ENCODE measurements at places on chromosomes 12 and 14.

DNA sequence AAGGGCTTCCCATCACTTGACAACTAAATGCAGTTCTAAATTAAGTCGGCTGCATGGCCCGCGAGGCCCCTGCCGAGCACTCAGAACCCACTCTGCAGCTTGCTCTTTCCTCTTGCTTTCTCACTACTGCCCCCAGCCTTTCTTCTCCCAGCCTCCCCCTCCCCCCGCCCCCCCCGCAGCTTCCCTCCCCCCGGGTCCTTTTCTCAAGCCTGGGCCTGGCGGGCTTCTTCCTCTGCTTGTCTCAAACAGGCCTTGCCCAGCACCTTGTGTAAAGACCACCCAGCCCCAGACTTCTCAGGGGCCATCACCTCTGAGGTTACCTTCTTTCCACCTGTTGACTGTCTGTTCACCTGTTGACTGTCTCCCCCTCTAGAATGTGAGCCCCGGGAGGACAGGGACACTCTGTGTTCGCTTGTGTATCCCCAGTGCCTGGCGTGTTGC lies 1.1 kb downstream of the CYP46A1 start:
- DNase-seq: no peak

DNA sequence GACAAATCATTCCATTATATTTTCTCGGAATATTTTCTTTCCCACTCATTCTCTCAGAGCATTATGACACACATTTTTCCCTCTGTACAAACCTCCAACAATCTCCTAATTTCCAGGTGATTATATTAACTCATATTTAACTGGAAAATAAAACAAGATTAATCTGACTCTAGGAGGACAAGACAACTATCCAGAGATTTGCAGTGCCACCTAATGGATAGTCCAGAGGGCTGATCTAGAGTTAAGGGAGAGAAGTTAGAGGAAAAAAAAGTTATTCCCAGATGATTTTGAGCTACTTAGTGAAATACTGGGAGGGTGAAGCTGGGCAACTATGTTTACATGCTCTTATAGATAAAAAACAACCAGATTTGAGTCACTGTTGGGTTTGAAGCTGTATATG lies 161.7 kb downstream of the ALX1 start:
- no peak for DNase-seq

DNA sequence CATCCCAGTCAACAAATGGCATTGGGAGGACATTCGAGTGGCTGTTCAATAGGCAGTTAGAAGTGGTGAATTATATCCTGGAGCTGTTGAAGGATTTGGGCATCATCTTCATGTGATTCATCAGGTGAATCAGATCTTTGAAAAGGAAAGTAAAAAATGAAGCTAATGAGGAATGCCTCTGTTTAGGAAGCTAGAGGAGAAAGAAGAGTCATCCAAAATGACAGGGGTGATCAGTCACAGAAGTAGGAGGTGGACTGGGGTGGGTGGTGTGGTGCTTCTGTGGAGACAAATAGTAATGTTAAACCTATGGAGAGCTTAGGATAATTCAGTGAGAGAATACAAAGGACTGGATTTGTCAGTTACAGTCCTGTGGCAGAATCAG lies 32.7 kb downstream of the DIP2B start:
- DNase-seq: no peak

DNA sequence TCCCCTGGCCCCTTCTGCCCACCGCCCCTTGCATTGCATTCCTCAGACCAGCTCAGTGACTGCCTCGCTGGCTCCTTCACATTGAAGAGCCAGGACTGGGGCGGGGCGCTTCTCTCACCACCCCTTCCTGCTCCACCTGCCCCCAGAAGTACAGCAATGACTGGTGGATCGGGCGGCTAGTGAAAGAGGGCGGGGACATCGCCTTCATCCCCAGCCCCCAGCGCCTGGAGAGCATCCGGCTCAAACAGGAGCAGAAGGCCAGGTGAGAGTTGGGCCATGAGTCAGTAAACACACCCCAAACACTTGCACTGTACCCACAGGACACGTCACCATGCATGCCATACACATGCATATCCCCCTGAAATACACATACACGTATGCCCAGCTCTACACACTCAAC lies 5.8 kb downstream of the CACNB3 start:
- DNase-seq: no peak

DNA sequence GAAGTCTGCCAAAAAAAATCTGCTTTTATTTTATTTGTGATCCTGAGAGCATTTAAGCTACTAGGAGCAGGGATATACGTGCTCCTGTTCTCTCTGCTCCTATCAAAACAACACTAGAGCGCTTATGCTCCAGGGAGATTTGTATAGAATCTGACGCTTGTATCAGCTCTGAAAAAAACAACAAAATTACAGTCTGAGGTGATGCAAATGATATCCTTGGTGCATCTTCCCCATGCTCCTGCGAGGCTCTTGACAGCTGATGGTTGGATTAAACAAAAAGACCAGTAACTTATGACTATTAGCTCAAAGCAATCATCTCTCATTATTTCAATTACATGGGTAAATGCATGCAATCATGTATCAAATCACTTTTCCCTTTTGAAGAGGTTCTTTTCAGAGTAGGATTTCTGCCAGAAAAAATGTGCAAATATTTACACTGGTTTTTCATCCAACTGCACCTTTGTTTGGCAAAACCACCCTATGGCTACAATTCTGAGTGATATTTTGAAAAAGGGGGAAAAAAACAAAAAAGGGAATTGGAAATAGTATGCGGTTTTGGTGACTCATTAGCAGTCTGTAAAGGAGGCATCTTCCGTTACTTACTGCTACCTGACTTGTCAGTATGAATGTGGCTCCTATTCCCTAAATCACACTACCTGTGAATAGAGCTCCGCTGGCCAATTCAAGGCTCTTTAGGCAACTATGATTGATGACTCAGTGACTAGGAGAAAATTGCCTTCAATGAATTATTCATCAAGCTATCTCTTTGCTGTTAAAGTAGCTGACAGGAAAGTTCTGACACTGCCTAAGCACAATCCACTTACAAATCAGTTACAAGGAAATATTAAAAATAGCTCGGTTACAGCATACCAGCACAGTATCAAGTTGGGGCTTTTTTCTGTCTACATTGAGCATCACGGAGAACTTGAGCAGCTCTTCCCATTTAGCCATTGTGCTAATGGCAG lies 450.0 kb downstream of the FOXG1 start:
- DNase-seq: peak; percentile 46

DNA sequence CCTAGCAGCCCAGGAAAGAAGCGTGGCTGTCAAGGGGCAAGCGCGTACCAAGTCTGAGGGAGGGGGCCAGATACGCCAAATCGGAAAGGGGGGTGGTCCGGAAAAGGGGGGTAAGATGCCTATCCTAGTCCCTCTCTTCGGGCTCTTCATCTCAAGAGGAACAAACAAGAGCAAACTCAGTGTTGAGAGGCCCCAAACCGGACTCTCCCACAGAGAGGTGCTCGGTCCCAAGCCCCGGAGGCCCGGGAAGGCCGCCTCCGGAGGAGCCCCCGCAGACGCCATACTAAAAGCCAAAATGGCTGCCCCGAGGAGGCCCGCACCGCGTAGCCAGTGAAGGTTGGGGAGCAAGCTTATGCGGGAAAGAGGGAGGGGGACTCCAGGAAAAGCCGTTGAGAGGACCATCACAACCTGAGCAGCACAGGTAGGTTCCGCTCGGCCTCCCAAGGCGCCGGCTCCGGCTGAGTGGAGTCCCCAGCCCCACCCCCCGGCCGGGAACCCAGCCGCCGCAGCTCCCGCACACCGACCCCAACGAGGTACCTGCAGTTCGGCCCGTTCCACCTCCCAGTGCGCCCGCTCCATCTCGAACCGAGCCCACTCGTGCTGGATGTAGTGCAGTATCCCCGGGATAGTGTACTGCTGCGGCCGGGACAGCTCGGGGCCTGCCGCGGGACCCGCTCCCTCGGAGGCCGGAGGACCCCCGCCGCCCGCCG lies at the start of gene AP4S1:
Gene AP4S1 (plus strand): TSS at position 283 of the 710 bp plus-strand sequence. CDS start 40,548 bp downstream, outside the sequence.
- DNase-seq: peak; percentile 86

DNA sequence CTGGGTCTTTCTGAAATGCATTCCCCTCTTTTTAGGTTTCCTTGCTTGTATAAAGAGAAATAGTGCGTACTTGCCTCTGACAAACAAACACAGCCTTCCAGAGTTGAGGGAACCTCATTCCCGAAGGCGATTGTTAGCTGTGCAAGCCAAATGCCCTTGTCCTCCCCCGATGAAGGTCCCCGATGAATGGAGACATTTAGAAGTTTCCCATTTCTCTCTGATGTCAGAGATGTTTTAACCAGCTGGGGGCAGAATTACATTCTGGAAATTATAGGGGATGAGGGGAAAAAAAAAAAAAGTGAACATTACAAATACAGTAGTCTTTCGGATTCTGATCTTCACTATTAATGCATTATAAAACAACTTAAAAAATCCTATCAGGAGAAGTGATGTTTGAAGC lies 366.8 kb downstream of the VRK1 start:
- no peak for DNase-seq

DNA sequence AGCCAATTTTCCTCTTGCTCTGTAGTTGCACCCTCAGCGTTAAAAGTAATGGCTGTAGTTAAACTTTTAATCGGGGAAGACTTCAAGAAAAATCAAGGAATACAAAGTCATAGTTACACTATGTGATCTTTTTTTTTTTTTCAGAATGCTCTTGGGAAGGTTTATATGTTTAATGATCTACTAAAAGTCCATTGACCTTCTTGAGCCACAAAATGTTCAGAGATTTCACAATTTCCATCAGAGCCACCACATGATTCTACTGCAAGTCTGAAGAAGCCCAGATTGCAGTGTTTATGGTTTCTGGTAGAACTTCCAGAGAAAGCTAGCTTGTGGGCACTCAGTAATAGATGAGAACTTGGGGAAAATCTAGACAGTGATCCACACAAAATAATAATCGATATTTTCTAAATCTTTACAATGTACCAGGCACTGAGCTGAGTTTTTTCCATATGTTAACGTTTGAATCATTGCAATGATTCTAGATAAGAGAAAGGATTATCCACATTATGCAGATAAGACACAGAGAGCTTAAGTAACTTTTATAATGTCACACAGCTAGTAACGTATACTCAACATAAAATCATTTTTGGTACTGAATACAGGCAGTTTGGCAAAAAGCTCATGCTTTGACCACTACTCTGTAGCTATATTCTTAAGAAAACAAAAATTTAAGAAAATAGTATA lies 38.3 kb downstream of the GYS2 start:
- DNase-seq: no peak

- no peak for DNase-seq
Observed at GRCh38 chr14:87888136-87888999, 104.6 kb downstream of the GALC start.

GRCh38 chr12:124034297-124034696 lies 61.3 kb downstream of the ZNF664 start:
- no peak for DNase-seq

DNA sequence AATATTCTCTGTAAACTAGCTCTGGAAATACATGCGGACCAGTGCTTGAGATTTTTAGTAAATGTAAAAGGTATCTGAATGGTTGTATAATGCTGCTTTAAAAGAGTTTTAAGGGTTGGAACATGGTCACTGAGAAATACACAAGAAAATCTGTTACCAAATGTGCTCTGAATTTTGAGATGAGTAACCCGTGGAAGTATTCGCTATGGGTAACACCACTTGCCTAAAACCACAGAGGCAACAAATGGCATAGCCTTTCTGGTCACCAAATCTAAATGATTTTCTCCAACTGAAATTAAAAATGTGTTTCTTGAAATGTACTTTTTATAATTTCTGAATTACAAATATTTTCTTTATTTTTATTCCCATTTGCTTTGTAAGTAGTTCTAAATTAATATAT lies 745.7 kb downstream of the DIO2 start:
- no peak for DNase-seq

DNA sequence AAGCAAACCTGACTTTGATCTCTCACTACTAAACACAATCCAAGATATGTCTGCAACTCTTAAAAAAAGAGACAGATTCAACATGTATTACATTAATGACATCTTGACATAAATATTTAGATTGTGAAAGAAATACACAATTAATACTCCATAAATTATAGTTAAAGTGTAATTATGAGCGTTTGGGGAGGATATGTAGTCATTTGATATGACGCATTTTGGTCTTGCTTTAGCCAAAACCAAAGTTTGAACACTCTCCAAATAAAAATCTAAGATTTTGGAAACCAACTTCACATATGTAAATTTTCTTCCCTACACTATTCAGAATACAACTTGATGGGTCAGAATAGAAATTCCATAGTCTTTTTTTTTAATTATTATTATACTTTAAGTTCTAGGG lies 1257.6 kb downstream of the SLC16A7 start:
- no peak for DNase-seq

GRCh38 chr14:83870546-83871270 lies 1659.2 kb upstream of the FLRT2 start:
- DNase-seq: no peak

- no peak for DNase-seq
Observed at GRCh38 chr14:59583755-59584154, 7.1 kb upstream of the CCDC175 start.

- no peak for DNase-seq
Observed at GRCh38 chr14:25220514-25220913, 170.6 kb upstream of the STXBP6 start.

DNA sequence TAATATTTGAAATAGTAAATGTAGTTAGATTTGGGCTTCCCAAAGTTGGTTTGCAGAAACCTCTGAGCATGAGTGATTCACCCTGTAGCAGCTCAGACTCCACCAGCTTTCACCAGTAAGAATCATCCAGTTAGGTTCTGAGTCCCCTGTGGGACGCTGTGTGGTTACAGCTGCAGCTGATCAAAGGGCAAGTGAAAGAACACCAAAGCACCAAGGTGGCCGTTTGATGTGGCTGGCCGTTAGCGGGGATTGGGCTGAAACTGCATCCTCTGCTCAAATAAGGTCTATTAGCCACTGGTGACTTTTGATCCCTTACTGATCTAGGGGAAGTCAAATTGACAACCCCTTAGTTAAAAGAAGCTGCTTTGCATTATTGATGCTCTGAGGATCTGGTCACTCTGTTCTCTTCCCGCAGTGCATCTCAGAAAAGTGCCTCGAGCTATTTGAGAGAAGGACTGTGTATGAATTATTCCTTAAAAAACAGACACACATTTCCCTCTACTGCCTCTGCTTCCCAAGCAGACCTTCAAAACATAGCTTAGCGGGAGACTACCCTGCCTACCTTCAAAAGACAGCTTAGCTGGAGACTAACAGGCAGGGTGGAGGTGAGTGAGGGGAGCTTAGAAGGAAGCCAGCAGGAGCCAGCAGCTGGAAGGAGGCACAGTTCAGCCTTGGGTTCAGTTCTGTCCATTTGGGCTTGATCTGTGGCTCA lies 3.7 kb downstream of the ABHD12B start:
- DNase-seq: peak; percentile 58

DNA sequence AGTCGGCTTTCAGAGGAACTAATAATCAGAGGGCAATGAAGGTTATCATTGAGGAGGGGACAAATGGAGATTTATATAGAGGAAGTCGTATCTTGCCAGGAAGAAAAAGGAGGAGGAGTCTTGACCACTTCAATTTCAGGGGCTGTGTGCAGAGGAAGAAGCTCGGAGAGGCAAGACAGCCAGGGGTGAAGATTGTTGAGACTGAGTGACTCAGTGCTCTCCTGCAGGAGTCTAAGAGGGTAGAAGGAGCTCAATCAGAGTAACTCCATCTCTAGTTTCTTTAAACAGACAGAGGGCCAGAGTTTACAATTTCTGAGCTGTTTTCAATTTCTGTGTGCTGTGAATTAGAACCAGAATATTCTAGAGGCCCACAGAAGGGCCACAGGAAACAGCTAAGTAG lies 439.3 kb upstream of the PRICKLE1 start:
- no peak for DNase-seq

GRCh38 chr12:79891506-79892162 lies 43.3 kb downstream of the PPP1R12A start:
- no peak for DNase-seq

GRCh38 chr12:120438495-120439198 lies 734 bp downstream of the COX6A1 start:
- no peak for DNase-seq
